Stimulated activated naive CD4-positive, alpha-beta T cell treated with Interleukin-2 at 50 U/mL for 16 hours (primary cell): ENCODE measurements at places on chromosomes 4 and X.

GRCh38 chrX:11609109-11609508 is 56.6 kb downstream of the ARHGAP6 start:
- no peak for DNase-seq

GRCh38 chr4:58413849-58414248 is 1303.7 kb upstream of the IGFBP7 start:
- no peak for DNase-seq

- DNase-seq = no peak
Observed at GRCh38 chr4:165199286-165199685, 8.1 kb upstream of the KLHL2 start.

DNA sequence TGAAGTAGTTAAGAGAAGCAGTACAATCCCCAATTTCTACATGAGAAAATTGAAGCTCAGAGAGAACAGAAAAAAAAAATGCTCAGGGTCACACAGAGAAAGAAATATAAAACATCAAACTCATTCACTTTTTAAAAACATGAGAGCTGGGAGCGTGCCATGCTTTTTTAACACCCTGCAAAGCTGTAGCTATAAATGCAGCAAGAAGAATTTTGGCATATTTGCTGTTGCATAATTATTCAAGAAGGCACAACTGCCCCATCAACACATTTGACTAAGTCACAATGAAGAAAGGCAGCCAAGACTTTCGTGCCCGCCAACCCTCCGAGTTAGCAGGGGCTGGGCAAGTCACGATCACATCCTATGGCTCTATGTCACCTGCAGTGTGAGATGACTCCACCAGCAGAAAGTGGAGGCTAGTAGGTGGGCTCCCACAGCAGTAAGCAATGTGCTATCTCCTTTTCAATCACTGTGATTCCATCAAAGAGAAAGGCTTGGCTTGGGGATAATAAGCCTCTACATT is 214.8 kb downstream of the DHX15 start:
- no peak for DNase-seq

DNA sequence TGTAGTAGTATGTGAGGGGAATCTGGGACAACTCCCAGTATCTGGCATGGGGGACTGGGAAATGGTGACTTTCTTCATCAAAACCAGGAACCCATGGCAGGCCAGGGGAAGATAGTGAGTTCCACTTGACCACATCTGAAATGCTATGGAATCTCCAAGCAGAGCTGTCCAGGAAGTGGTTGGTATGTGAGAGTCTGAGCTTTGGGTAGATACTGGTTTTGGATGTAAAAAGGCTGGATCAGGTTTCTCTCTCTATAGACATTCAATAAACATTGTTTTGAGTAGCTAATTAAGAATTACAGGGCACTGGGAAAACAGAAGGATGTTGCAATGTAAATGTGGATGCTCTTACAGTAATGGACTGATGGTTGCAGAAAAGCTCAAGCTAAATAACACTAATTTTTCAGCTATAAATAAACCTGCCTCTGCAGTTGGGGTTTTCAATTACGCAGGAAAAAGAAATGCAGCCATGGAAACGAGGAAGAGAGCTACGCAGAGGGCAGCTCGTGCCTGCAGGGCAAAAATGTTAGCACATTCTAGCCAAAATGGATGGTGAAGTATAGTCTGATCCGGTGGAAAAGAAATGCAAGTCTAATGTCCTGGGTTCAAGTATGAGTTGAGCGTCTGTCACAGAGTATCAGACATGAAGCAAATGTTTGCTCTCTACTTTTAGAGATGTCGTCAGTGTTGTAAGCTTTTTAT is 13.4 kb upstream of the CHRNA9 start:
- no peak for DNase-seq

GRCh38 chr4:47531241-47531953 is 46.3 kb downstream of the ATP10D start:
- peak; percentile 21 for DNase-seq

GRCh38 chr4:188439641-188440311 is 300.5 kb downstream of the TRIML1 start:
- DNase-seq = no peak

DNA sequence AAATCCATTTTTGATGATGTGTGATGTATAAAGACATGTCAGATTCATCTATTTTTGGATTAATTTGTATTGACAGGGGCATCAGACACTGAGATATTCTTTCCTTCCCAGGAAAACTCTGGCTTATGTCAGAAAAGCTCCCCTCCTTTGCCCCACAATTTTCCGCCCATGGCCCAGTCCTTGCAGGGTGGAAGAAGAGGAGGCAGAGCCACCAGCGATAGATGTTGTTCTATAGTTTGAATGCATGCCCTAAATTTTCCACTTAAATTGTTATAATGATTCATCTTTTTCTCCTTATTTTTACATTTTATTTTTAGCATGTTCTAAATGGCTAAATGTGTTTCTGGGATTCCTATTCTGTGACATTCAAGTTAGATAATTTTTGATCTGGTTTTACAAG is 149.3 kb downstream of the ARAP2 start:
- DNase-seq = no peak

DNA sequence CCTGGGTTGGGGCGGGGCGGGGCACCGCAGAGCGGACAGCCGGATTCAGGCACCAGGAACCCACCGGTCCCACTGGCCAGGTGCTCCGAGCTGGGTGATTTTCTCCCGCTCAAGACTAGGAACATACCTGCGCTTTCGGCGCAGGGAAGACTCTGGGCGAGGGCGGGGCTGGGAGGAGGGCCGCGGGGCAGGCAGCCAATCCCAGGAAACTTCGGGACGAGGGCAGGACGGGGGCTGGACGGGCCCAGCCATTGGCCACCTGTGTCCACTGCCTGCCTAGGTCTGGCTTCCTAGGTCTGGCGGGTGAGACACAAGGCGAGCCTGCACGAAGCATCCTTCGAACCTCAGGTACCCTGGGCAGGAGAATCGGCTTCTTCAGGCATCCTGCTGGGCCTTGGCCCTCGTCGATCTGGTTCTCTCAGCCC is 274 bp upstream of the ERVMER34-1 start:
- no peak for DNase-seq

DNA sequence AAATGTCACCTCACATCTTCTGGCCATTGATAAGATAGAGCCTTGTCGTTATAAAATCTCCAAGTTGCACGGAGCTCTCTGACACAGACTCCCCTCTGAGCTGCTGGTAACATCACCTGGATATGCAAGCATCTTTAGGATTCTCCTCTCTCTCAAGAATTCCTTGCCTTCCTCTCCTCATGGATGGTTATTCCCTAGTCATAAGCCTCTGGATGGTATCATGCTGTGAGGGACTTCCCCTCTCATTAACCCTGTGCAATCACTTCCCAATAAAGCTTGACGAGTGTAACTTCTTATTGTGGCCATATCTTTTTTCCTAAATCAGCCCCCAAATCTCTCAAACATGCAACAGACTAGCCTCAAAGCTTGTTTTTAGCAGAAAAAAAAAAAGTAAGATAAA is 1057.0 kb upstream of the SLIT2 start:
- DNase-seq = no peak

- DNase-seq = no peak
Observed at GRCh38 chr4:140659943-140660700, 91.4 kb upstream of the UCP1 start.

DNA sequence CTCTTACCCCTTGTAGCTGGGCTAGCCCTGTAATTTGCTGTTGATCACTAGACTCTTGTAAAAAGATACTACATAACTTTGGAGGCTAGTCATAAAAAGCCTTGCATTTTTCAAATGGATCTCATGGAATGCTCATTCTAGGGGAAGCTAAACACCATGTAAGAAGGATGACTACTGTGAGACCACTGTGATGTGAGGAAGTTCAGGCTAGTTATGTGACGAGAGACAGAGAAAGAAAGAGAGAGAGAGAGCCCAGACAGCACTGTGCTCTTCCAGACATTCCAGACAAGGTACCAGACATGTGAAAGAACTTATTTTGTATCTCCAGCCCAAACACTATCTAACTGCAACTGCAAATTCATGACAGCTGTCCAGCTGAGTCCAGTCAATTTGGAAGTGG is 404.6 kb upstream of the PITX2 start:
- no peak for DNase-seq
